ENCODE measurements at places on chromosomes 2 and 18.

DNA sequence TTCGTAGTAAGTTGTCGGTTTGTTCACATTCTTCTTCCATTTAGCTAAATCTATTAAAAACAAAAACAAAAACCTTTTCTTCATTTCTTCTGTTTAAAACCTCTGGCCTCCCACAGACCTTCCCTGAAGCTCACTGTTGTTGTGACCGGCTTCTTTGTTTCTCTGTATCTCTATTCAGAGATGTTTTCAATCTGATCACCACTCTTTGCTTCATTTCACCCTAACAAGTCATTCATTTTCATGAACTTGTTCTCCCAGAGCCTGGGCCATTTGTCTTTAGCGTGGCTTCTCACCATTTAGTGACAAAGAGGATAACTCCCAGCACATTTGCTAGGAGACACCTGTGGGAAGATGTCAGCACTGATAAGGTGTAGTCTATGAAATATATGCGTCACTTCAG, 794.2 kb downstream of the ERBB4 start:
- no peak for DNase-seq

DNA sequence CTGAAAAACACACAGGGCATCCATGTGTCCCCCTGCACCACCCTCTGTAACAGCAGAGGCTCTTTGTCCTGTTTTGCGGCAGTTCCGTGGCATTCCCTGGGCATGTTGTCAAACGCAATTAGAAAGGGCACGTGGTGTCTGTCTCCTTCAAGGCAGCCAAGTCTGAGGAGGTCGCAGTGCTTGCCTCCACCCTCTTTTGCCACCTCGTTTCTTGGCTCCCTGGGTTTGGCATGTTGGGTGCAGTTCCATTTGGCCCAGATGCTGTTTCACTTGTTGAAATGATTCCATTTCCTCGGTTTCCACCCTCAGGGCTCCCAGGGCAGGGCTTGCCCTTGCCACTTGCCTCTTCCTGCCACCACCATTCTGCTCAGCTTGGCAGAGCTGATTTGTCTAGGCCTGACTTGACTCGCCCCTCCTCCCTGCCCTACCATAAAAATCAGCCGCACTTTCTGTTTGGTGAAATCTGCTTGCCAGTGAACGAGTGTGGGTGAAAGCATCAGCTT, 12.4 kb downstream of the CCL20 start:
- no peak for DNase-seq

DNA sequence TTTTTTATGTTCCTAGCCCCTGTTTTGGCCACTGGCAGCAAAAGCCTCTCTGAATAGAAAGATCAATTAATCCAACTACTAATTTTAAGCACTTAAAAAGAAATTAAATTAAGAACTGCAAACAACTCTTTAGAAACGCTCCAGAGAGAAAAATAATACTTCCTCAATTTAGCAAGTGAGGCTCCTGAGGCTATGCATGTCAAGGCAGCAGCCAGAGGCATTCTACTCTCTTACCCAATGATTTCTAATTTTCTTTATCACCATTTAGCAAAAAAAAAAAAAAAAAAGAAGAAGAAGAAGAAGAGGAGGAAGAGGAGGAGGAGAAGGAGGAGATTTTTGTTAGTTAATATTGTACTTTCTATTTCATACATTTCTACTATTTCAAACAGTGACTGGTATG, 68.5 kb downstream of the TMEM237 start:
- no peak for DNase-seq

GRCh38 chr2:241613017-241613780, 23.8 kb downstream of the THAP4 start:
- no peak for DNase-seq

GRCh38 chr18:6885992-6886796, 156.7 kb downstream of the ARHGAP28 start:
- DNase-seq = no peak

- DNase-seq = no peak
Observed at GRCh38 chr2:120907822-120908221, 172.2 kb downstream of the GLI2 start.

- no peak for DNase-seq
Observed at GRCh38 chr2:677959-678550, 849 bp upstream of the TMEM18 start.

GRCh38 chr2:156719036-156719435, 282.9 kb downstream of the GPD2 start:
- no peak for DNase-seq

- DNase-seq = no peak
Observed at GRCh38 chr2:74037379-74037860, 52.7 kb downstream of the TET3 start.

- DNase-seq = no peak
Observed at GRCh38 chr2:107698861-107699260, 127.8 kb upstream of the RGPD4 start.

DNA sequence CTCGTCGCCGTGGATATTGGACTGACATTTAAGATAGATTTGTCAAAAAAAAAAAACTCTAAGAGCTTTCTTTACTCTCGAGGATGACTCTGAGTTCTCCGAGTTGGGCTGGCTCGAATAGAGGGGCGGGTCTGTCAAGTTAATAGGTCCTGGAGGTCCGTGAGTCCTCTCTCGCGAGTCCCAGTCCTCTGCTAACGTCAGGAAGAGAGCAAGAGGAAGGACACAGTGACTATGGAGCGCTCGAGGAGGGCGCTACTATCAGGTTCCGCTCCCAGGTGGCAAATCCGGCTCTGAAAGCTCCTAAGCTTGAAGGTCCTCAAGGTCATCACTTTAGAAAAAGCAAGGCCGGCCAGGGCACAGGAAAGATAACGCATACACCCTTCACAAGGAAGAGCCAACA, 404 bp upstream of the AKAIN1 start:
- no peak for DNase-seq

DNA sequence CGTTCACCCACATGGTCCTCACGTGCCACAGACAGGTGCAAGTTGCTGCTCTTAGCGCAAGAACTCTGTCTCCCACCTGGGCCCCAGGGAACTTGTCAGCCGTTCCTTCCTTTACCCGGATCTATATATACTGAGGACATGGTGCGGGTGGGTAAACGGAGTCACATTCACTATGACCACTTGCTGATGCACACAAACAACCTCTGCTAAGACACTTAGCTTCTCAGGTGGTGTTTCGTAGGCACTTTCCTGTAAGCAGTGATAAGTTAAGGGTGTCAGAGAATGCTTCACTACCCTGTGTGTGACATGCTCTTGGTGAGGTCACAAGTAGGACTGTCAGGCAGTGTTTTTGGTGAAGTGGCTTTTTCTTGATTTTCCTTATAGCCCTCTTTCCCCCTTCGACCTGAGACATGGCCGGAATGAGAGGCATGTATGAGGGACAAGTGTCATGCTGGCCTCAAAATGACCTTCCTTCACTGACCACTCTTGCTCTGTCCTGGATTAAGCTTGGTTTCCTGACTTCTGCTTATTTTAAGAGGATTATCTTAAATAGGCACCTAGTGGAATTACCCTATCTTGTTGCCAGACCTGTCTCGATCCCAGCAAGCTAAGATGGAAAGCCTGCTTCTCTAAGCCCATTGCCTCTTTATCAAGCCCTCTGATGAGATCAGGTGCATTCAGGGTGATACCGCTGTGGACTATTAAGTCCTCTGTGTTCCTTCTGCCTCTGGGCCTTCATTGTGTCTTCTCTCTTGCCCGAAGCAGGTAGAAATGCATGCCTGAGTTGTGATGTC, 97.1 kb upstream of the CELF4 start:
- no peak for DNase-seq

GRCh38 chr2:96391153-96391827, 55.7 kb downstream of the NCAPH start:
- no peak for DNase-seq

GRCh38 chr18:50967714-50968661, at the start of gene ELAC1:
ELAC1 (plus strand) TSS chr18:50968040; CDS start chr18:50974405, 6,365 bp downstream.
- peak; percentile 66 for DNase-seq

- DNase-seq = no peak
Observed at GRCh38 chr2:16614314-16614860, 51.2 kb downstream of the CYRIA start.

GRCh38 chr18:67468038-67468437, 48.5 kb downstream of the DSEL start:
- no peak for DNase-seq

DNA sequence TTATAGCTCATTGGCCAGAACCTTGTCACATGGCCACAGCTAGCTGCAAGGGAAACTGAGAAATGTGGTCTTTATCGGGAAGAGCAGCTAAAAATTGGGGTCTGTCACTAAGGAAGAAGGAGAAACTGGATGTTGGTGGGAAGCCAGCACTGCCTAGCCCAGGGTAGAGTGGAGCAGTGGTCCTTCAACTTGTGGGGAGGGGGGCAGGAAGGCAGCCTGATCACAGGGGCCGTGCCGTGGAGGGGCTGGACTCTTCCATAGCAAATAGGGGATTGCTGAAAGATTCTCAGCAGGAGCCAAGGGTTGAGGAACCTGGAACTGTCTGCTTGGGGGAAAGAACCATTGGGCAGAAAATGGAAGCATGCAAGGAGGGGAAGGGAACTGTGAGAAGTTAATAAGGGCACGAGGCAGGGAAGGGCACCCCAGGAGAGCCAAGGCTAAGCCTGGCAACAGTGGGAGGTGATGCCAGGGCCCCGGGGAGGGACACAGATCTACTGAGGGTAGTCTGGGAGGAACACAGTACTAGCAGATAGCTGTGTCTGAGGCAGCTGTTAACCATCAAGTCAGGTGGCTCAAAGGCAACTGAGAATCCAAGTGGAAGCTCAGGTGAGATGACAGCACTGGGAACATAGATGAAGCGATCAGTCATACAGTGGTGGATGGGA, 5.9 kb upstream of the NEURL3 start:
- DNase-seq = no peak

DNA sequence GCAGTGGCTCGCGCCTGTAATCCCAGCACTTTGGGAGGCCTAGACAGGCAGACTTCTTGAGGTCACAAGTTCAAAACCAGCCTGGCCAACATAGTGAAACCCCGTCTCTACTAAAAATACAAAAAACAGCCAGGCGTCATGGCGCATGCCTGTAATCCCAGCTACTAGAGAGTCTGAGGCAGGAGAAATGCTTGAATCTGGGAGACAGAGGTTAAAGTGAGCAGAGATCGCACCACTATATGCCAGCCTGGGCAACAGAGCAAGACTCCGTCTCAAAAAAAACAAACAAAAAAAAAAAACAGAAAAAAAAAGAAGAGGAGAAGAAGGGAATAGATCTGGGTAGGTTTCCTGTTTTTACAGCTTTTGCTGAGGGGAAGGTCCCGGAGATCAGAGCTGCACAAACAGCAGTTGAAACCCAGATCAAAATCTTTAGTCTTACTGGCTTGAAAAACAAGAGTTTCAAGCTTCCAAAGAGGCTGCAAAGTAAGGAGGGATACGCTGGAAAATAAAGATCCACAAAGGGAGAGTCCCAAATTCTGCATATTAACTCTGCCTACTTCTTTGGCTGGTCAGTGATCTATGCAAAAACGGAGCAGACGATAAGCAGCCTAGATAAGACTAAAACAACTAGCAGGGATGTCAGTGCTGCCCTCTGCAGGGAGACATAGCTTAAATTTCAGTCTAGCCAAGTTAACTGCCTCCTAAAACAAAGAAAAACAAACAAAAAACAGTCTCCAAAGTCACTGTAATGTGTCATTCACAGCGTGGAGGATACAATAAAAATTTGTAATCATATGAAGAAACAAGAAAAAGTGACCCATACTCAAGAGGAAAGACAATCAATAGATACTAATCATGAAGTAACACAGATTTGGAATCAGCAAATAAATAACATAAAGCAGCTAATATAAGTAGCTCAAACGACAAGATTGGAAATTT, 74.1 kb downstream of the TLK1 start:
- DNase-seq = peak; percentile 49

GRCh38 chr18:50594012-50594411, 34.1 kb downstream of the MAPK4 start:
- DNase-seq = no peak

GRCh38 chr2:21627938-21628337, 504.2 kb downstream of the TDRD15 start:
- no peak for DNase-seq
